Activated CD8-positive, alpha-beta memory T cell treated with anti-CD3 and anti-CD28 coated beads, Interleukin-2, amount 10 ng/mL, durations not matched to agents 7 days and 5 days (primary cell): ENCODE measurements at places on chromosomes 3 and 15. TPM values are rescaled to one million over a fixed set of nuclear protein-coding genes. Genes with fewer than 3 reads are reported as not detected.

UROC1 gene
- total RNA-seq = not detected

TRH gene
- not detected for total RNA-seq

DIPK2A gene
- total RNA-seq = 21.7 TPM

TXNRD3 gene
- total RNA-seq = 0.50 TPM

FAM131A gene
- 4.5 TPM for total RNA-seq

GABRG3 gene
- total RNA-seq = not detected

SUMF1 gene
- total RNA-seq = 12.7 TPM

FLNB gene
- 13.2 TPM for total RNA-seq

SLC12A1 gene
- total RNA-seq = not detected

CCR2 gene
- 37.9 TPM for total RNA-seq

SLC51A gene
- total RNA-seq = not detected

CMTM7 gene
- total RNA-seq = 42.6 TPM

GABRA5 gene
- total RNA-seq = not detected

DNA sequence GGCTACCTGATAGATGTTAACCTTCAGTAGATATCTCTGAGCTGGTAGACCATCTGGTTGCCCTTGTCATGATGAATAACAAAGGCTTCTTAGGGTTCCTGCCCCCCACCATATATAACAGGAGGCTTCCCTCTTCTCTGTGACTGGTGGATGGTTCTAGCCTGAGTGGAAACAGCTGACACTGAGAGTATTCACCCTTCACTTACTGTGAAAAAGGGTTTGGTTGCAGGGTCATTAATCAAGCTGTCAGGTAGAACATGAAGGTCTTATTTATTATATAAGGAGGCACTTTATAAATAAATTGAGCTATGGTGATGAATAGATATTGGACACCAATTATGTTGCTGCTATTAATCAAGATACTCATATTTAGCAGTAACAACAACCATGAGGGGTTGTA, 58.6 kb downstream of the CACNA2D3 start:
- DNase-seq = no peak
- no peaks in the 10 kb centered on the region for H3K4me1 ChIP-seq
- no peaks in the 10 kb centered on the region for H3K27me3 ChIP-seq

DNA sequence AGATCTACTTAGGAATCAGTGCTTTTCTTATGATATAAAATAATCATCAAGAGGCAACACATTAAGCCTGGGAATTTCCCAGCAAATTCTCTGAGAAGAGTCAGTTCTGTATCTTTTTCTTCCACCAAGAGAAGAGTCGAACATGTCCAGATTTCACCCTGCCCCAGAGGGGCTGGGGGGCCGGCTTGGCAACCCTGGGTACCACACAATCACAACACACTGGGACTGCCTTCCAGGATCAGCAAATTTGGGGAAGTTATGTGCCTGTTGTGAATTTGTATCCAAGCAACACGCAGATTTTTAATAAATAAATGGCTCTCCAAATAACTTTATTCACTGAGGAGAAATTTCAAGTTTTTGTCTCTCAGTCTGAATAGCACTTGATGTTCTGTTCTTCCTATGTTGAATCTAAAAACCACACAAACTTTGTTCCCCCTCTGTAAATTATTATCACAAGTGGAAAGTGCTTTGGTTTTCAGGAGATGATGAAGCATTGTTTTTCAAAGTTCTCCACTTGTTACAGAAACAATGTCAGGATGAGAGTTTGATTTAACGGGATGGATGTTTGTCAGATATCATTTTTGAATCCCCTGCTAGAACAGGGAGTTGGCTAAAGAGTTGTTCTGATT, 357.2 kb downstream of the ZNF385D start:
- no peak overlapping the region for H3K4me3 ChIP-seq
- H3K27me3 ChIP-seq = no peaks in the 10 kb centered on the region
- DNase-seq = no peak
- H3K27ac ChIP-seq = no peak overlapping the region
- H3K36me3 ChIP-seq = no peaks in the 10 kb centered on the region
- no peaks in the 10 kb centered on the region for H3K4me1 ChIP-seq

GRCh38 chr3:155362808-155363689, 69.6 kb upstream of the STRIT1 start:
- no peaks in the 10 kb centered on the region for H3K36me3 ChIP-seq
- H3K27me3 ChIP-seq = peaks cover 4% of the 10 kb centered on the region
- no peak for DNase-seq
- no peaks in the 10 kb centered on the region for H3K4me1 ChIP-seq

DNA sequence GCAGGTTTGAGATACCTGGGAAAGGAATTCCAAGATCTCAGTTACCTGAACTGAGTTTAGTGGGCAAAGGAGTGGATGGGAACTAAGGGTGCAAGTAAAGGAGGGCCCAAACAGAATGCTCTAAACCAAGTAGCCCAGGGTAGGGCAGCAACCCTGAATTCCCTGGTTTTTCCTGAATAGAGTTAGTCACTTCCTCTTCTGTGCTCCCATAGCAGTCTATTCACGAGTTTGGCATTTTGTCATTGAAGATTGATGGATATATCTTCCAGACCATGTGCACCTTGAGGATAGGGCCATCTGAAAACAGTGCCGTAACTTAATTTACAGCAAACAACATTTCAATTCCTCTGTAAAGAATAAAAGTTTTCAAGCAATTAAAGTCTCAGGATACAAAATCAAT, 18.5 kb upstream of the PTX3 start:
- no peak overlapping the region for H3K4me3 ChIP-seq
- H3K4me1 ChIP-seq = no peaks in the 10 kb centered on the region
- no peaks in the 10 kb centered on the region for H3K36me3 ChIP-seq
- peaks cover 4% of the 10 kb centered on the region for H3K27me3 ChIP-seq
- H3K27ac ChIP-seq = no peak overlapping the region

- no peak for DNase-seq
- no peaks in the 10 kb centered on the region for H3K36me3 ChIP-seq
- peaks cover 53% of the 10 kb centered on the region for H3K27me3 ChIP-seq
- peaks cover 7% of the 10 kb centered on the region for H3K4me1 ChIP-seq
- no peak overlapping the region for H3K27ac ChIP-seq
- no peak overlapping the region for H3K4me3 ChIP-seq
Measured at GRCh38 chr3:128479558-128480086, 12.9 kb upstream of the DNAJB8 start.

GRCh38 chr15:58447271-58448010, 15.7 kb downstream of the LIPC start:
- H3K36me3 ChIP-seq = peaks cover 2% of the 10 kb centered on the region
- H3K4me3 ChIP-seq = no peak overlapping the region
- no peak overlapping the region for H3K27ac ChIP-seq
- no peak for DNase-seq

DNA sequence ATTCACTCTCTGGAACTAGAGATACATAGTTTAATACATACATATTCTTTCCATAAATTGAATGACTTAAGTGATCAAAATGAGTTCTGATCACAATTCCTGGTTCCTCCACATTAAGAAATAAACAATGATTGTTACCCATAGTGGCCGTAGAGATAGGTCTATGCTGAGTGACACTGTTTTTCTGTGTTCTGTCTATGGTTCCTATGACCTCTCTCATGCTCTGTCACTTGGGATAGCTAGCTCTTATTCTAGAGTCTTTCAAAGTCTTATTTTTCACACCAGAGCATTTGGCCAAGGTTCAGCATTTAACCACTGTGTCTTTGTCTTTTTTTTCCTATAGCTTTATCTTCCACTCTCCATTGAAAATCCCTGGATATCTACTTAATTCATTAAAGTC, 132.4 kb downstream of the GOLGA6L6 start:
- no peak overlapping the region for H3K4me3 ChIP-seq
- no peaks in the 10 kb centered on the region for H3K27me3 ChIP-seq
- H3K27ac ChIP-seq = no peak overlapping the region
- no peaks in the 10 kb centered on the region for H3K36me3 ChIP-seq
- no peak for DNase-seq
- H3K4me1 ChIP-seq = no peaks in the 10 kb centered on the region

GRCh38 chr3:113354307-113354706, 87.0 kb downstream of the CFAP44 start:
- no peaks in the 10 kb centered on the region for H3K4me1 ChIP-seq
- H3K27ac ChIP-seq = no peak overlapping the region
- no peak for DNase-seq
- H3K4me3 ChIP-seq = no peak overlapping the region

DNA sequence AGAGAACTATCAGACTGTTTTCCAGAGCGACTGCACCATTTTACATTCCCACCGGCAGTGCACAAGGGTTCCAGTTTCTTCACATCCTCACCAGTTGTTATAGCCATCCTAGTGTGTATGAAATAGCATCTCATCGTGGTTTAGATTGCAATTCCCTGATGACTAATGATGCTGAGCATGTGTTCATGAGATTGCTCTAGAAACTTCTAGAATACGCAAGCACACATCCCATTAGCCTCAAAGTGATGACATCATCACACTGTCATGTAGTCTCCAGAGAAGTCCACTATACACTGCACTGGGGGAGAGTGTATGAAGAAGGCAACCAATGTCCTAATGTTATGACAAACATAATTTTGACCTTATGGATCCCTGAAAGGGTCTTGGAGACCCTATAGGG, 30.1 kb downstream of the FBLN2 start:
- H3K4me1 ChIP-seq = peaks cover 3% of the 10 kb centered on the region
- H3K27ac ChIP-seq = no peak overlapping the region
- H3K27me3 ChIP-seq = peaks cover 3% of the 10 kb centered on the region
- no peaks in the 10 kb centered on the region for H3K36me3 ChIP-seq

DNA sequence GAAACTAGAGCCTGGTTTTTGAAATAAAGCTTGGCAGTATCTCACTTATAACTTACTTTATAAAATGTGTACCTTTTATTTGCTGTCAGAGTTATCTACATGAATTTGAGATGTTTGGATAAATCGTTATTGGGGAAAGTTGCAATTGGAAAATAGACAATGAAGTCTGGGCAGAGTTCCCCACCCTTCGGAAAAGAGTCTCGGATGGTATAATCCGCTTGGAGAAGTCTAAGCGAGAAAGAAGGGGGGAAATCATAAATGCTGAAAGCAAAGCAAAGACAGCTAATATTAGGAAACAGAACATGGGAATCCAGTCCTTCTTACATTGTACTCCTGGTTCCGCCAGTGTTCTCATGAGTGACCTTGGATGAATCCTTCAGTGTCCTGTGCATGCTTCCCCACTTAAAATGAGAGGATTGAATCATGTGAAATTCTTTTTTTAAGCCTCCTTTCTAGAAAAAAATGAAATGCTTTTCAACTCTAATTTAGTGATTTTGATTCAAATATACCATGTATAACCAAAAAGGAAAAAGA, 162.4 kb downstream of the ATG7 start:
- H3K27ac ChIP-seq = no peak overlapping the region
- H3K4me3 ChIP-seq = no peak overlapping the region
- H3K36me3 ChIP-seq = no peaks in the 10 kb centered on the region
- peaks cover 4% of the 10 kb centered on the region for H3K4me1 ChIP-seq
- no peak for DNase-seq

DNA sequence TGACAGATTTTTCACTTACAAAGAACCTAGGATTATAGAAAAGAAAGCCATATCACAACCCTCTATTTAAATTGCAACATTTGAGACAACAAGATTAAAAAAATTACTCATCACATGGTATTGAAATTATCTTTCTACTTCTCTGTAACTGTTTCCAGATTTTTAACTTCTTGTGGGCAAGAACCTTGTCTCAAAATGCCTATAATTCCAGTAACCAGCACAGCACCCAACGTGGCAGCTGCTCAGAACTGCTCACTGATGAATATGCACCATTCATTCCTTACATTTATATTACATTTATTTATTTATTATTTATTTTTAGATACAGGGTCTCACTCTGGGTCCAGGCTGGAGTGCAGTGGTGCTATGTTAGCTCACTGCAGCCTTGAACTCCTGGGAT, 216.1 kb downstream of the THRB start:
- H3K4me3 ChIP-seq = no peak overlapping the region
- H3K27me3 ChIP-seq = no peaks in the 10 kb centered on the region
- no peaks in the 10 kb centered on the region for H3K4me1 ChIP-seq

- no peaks in the 10 kb centered on the region for H3K27me3 ChIP-seq
- H3K36me3 ChIP-seq = peaks cover under 1% of the 10 kb centered on the region
- peak overlapping the region; percentile 96 for H3K27ac ChIP-seq
- DNase-seq = peak; percentile 93
- peaks cover 86% of the 10 kb centered on the region for H3K4me1 ChIP-seq
Measured at GRCh38 chr15:38688761-38689160, 124.1 kb upstream of the RASGRP1 start.

GRCh38 chr3:53083521-53083920, 37.6 kb upstream of the SFMBT1 start:
- no peak overlapping the region for H3K4me3 ChIP-seq
- no peak for DNase-seq
- H3K27me3 ChIP-seq = no peaks in the 10 kb centered on the region
- no peaks in the 10 kb centered on the region for H3K36me3 ChIP-seq
- no peak overlapping the region for H3K27ac ChIP-seq
- no peaks in the 10 kb centered on the region for H3K4me1 ChIP-seq

GRCh38 chr3:62378921-62379320, 5.6 kb upstream of the FEZF2 start:
- H3K4me1 ChIP-seq = peaks cover 4% of the 10 kb centered on the region
- peaks cover 71% of the 10 kb centered on the region for H3K27me3 ChIP-seq

DNA sequence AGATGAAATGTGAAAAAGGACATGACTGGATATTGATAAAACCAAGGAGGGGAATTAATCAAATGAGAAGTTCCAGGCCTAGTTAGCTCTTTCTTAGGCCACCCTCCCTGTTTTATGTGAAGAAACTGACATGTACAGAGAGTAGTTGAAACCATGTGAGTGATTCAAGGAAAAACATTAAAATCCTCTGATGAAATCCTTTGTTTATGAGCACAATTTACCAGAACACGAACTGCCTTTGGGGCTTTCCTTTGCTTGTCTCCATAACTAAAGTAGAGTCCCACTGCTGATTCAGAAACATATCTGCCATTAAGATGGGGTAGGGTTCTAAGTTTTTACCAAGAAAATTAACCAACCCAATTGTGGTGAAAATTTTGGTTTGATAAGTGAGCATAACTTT, 558.3 kb downstream of the NR2F2 start:
- H3K27ac ChIP-seq = no peak overlapping the region
- H3K4me3 ChIP-seq = no peak overlapping the region
- H3K4me1 ChIP-seq = peaks cover 14% of the 10 kb centered on the region
- H3K27me3 ChIP-seq = no peaks in the 10 kb centered on the region
- no peak for DNase-seq

GRCh38 chr15:96692826-96693225, 362.3 kb downstream of the NR2F2 start:
- no peaks in the 10 kb centered on the region for H3K4me1 ChIP-seq
- H3K27me3 ChIP-seq = no peaks in the 10 kb centered on the region
- no peaks in the 10 kb centered on the region for H3K36me3 ChIP-seq
- H3K4me3 ChIP-seq = no peak overlapping the region
- no peak overlapping the region for H3K27ac ChIP-seq

DNA sequence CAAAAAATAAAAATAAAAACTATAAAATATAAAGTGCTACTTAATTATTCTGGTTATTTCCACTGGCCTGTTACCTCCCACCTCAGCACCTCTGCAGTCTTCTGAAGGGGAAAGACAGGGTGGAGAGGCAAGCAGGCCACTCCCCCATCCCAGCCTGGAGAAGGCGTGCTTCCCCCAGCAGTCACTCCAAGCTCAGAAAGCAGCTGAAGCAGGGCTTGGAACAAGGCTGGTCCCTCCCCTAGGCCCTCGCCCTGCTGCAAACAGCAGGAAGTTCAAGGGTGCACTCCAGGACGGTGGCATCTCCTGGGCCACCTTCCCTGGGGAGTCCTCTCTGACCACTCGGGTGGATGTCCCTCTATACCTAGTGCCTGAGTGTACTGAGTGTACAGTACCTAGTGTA, 21.4 kb downstream of the CACNA2D2 start:
- no peaks in the 10 kb centered on the region for H3K27me3 ChIP-seq
- H3K4me1 ChIP-seq = peaks cover 11% of the 10 kb centered on the region
